ENCODE measurements at places on chromosomes 11 and 22.

- no peak for DNase-seq
Measured at GRCh38 chr11:119895981-119896380, 167.0 kb upstream of the NECTIN1 start.

DNA sequence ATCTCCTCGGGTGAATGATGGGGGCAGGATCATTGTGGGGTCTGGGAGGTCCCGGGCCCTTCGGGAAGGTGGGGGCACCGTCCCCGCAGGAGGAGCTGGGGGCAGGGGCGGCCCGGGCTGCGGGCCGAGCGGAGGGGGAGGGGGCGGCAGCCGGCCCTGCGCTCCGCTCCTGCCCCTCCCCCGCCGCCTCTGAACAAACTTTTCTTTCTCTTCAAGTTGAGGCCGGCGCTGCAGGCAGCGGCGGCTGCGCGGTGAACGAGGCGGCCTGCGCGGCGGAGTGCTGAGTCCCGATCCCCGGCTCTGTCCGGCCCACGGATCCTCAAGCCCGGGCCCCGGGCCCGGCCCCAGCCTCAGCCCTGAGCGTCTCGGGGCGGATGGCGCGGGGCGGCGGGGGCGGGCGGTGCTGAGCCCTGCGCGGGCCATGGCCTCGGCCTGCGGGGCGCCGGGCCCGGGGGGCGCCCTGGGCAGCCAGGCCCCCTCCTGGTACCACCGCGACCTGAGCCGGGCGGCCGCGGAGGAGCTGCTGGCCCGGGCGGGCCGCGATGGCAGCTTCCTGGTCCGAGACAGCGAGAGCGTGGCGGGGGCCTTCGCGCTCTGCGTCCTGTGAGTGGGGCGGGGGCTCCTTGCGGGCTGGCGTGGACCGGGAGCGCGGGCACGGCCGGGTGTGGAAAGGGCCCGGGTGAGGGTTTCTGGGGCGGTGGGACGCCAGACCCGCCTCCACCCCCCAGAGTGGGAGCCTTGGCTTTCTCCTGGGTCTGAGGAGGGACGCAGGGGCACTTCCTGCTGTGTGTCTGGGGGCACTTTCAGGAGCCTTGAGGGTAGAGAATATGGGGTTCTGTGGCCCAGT, at the start of gene INPPL1:
TSS of gene INPPL1 (plus strand) at position 204 of the 847 bp plus-strand sequence. CDS start at position 422, 218 bp downstream.
- peak; percentile 48 for DNase-seq

- DNase-seq, result peak; percentile 32
Measured at GRCh38 chr11:96008161-96008720, 84.3 kb upstream of the MTMR2 start.

- no peak for DNase-seq
Measured at GRCh38 chr11:60396382-60396781, at the start of gene MS4A14. Gene MS4A14, plus strand, starts transcription at chr11:60396459. Its CDS starts 120 bp downstream, at chr11:60396579.

DNA sequence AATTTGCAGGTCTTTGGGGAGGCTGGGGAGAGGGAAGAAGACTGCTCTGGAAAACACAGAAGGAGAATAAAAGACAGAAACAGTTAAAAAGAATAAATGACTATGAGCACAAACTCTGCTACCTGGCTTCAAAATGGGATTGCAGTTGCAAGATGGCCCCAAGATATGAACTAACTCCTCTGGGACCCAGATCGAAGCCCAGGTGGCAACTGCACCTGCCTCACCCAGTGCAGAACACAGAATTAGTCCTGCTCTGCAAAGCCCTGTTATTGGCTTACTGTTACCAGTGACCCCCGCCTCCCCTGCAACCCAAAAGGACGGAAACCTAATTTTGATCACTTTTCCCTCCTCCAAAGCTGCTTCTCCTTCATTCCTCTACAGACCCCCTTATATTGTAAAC, 35.9 kb upstream of the POU2AF1 start:
- DNase-seq, result no peak

- peak; percentile 93 for DNase-seq
Measured at GRCh38 chr11:111541254-111542061, 938 bp downstream of the LAYN start.

DNA sequence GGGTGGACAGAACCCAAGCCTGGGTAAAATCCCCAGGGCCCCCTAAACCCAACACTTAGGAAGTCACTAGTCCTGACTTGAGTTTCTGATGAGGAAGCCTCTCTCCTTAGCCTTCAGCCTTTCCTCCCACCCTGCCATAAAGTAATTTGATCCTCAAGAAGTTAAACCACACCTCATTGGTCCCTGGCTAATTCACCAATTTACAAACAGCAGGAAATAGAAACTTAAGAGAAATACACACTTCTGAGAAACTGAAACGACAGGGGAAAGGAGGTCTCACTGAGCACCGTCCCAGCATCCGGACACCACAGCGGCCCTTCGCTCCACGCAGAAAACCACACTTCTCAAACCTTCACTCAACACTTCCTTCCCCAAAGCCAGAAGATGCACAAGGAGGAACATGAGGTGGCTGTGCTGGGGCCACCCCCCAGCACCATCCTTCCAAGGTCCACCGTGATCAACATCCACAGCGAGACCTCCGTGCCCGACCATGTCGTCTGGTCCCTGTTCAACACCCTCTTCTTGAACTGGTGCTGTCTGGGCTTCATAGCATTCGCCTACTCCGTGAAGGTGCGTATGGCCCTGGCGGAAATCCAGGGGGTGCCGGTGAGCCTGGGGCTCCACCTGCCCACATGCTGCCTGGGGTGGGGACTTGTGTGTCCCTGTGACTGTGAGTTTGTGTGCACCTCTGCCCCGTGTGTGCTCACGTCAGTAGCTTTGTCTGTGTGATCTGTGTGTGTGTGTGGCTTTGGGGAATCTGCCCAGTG, at the start of gene IFITM1:
TSS of gene IFITM1 (plus strand) at position 254 of the 767 bp plus-strand sequence. CDS start at position 385, 131 bp downstream.
- peak; percentile 93 for DNase-seq

DNA sequence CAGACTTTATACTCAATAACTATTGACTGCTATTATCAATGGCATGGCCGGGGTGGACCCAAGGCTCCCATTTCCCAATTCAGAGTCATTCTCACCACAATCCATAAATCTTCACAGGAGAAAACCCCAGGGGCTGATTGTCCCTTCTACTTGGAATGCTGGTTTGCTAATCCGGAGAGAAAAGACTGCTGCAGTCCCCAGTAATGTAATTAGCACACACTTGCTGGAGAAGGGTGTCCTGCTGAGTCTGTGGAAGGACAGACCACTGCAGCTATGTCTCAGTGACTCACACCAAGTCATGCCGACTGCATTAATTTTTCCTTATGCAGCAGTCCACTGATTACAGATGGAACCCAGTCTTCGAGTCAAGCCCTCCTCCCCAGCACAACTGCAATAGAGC, 5.9 kb upstream of the ETS1 start:
- DNase-seq, result peak; percentile 79

- no peak for DNase-seq
Measured at GRCh38 chr11:31499576-31500178, 9.7 kb downstream of the IMMP1L start.

DNA sequence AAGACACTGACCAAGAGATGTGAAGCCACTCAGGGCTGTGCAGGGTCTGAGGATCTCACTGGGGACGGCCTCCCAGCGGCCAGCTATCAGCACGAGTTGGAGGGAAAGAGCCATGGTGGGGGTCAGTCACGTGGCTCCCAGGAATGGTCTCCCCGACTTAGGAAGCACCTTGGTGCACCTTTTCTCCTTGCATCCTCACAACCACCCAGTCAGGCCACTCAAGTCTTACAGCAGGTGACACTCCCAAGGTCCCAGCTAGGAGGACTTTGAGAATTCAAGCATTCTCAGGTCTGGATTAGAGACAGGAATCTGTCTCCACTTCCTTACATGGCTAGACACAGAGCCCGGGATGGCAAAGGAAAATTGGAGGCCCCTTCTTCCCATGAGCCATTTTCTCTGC, 2.7 kb downstream of the RNASEH2C start:
- no peak for DNase-seq

GRCh38 chr11:44445500-44446365, 119.7 kb upstream of the CD82 start:
- DNase-seq, result peak; percentile 58

DNA sequence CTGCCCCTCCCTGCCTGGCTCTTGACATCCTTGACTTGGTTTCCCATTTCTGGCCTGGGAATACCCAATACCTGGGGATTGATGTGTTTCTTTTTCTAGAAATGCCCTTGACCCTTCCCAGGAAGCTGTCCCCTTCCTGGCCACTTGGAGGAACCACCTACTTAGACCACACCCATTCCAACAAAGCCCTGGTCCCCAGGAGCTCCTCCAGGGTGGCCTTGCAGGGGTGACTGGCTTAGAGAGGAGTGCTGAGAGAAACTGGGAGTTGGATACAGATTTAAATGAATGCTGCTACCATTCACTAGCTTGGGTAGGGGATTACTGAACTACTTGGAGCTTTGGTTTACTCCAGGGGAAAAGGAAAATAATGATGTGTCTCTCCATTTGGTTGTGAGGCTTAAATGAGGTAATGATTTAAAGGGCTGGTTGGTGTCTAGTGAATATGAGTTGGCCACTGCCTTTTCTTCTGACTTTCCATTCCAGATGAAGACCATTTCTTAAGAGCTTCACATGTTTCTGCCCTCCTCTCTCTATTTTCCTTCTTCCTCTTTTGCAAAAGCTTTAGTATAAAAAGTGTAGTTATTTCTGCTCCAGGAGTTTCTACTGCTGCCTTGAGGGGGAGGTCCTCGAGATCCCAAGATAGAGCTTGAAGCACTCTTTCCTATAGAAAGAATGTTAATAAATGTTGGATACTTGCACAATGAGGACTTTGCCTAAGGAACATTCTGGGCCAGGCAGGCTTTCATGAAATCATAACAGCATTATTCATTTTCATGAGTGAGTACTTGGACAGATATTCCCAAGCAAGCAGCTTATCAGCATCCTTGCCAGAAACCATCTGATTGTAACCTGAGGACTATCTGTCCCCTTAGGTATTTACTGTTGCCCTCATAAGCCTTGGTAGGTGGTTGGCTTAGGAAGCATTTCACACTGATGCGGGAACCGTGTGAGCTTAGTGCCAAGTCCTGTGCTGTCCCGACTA, 22.4 kb downstream of the PANX1 start:
- peak; percentile 34 for DNase-seq

DNA sequence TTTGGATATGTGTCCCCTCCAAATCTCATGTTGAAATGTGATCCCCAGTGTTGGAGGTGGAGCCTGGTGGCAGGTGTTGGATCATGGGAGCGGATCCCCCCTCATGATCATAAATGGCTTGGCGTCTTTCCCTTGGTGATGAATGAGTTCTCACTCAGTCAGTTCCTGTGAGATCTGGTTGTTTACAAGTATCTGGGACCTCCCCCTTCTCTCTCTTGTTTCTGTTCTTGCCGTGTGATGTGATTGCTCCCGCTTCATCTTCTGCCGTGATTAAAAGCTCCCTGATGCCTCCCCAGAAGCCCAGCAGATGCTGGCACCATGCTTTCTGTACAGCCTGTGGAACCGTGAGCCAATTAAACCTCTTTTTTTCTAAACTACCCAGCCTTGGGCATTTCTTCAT, 102.2 kb downstream of the SEZ6L start:
- no peak for DNase-seq

- no peak for DNase-seq
Measured at GRCh38 chr11:64765851-64766665, 6.3 kb upstream of the PYGM start.

DNA sequence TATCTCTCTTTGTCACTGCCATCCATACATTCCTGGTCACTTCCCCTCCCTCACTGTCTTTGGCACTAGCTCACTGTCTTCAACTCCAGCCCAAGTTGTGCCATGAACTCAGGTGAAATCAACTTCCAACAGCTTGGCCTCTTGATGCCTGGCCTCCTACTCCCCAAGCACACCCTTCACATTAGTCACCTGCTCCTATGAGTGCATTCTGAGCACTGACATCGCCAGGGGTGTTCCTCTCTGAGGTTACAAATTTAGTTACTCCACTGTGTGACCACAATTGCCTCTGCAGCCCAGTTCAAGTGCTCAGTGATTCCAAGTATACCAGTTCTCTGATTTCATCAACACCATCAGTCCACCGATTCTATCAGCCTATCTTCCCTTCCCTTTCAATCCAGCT, 10.8 kb downstream of the DRD2 start:
- DNase-seq, result peak; percentile 29

DNA sequence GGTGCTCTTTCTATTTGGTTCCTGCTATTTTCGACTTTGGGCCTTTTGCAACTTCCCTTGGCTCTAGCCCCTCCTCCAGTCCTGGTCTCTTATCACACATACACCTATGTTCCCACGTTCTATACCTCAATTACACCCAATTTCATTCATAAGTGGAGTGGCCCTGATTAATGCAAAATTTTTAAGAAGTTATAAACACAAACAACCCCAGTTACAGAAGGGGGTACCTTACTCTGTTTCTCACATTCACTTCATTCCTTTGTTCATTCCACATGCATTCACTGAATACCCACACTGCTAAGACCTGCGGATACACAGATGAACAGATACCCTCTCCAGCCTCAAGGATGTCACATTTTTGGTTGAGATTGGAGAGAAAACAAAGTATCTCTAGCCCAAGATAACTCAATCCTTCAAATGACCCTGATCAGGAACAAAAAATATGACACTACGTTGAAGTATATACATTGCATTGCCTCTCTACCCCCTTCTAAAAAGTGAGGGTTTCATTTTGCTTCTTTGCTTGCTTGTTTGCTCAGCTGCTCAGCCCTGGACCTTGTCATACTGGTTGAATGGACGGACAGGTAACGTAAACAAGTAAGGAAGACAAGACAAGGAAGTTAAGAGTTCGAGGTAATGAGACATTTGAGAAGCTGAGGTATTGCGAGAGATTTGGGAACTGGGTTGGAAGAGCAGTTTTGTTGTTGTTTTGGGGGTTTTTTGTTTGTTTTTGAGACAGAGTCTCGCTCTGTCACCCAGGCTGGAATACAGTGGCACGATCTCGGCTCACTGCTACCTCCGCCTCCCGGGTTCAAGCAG, 3.6 kb upstream of the VPS37C start:
- no peak for DNase-seq

DNA sequence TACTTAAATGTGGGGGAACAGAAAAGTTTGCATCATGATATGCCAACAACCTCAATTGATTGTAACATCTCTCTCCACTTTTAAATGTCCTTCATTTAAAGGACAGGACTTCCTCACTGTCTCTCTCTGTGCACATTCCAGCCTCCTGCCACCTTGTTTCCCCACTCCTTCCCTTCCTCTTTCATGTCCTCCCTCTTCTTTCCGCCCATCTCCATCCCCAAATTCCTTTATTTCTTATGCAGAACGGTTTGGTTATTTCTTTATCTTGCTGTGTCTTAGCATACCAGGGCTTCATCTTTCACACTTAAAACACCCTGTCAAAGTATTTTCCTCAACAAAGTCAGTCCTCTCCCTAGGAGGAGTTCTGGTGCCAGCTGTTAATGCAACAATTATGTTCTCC, 293.8 kb downstream of the NXPE2 start:
- DNase-seq, result no peak

- DNase-seq, result no peak
Measured at GRCh38 chr11:72655896-72656464, 18.2 kb downstream of the PDE2A start.

- no peak for DNase-seq
Measured at GRCh38 chr11:42974510-42975179, 337.2 kb upstream of the API5 start.

Measured in M059J (cell line).